ENCODE measurements at places on chromosomes 2 and 18. TPM values are rescaled to one million over a fixed set of nuclear protein-coding genes. Genes with fewer than 3 reads are reported as not detected.

The KLHL30 gene
- total RNA-seq: 0.11 TPM

The CYP26B1 gene
- 12.9 TPM for total RNA-seq

The SP5 gene
- not detected for total RNA-seq

The VAMP5 gene
- total RNA-seq: 0.15 TPM

The RGPD4 gene
- total RNA-seq: not detected

The MC4R gene
- total RNA-seq: not detected

The MC5R gene
- not detected for total RNA-seq

The DSG1 gene
- total RNA-seq: not detected

The SNED1 gene
- total RNA-seq: 0.43 TPM

The CAPN14 gene
- 0.05 TPM for total RNA-seq

The PASK gene
- 6.4 TPM for total RNA-seq

The LRP2 gene
- 0.06 TPM for total RNA-seq

The C1QL2 gene
- total RNA-seq: 0.14 TPM

The ASXL3 gene
- total RNA-seq: not detected

The DNAH6 gene
- total RNA-seq: 0.06 TPM

The RESP18 gene
- total RNA-seq: not detected

The REG1B gene
- total RNA-seq: not detected

The UCN gene
- total RNA-seq: 2.2 TPM

The POTEF gene
- not detected for total RNA-seq

The HOXD11 gene
- total RNA-seq: 8.2 TPM

The CNRIP1 gene
- 2.9 TPM for total RNA-seq

The DYNAP gene
- not detected for total RNA-seq

The ACMSD gene
- total RNA-seq: not detected

The IL36A gene
- not detected for total RNA-seq

The ELP2 gene
- total RNA-seq: 36.9 TPM

The PAX3 gene
- not detected for total RNA-seq

The SERPINB7 gene
- total RNA-seq: 2.9 TPM

The CDC42EP3 gene
- 21.2 TPM for total RNA-seq

The PREPL gene
- 19.3 TPM for total RNA-seq

The TSPYL6 gene
- not detected for total RNA-seq

The GNAL gene
- 7.8 TPM for total RNA-seq

The PROC gene
- total RNA-seq: 3.9 TPM

The GREB1L gene
- total RNA-seq: 2.2 TPM

The IL1RN gene
- total RNA-seq: 0.43 TPM

The KCNIP3 gene
- 0.89 TPM for total RNA-seq

The UGT1A5 gene
- not detected for total RNA-seq

The HDLBP gene
- 291 TPM for total RNA-seq

The RALB gene
- 76.8 TPM for total RNA-seq

The PSMA8 gene
- total RNA-seq: not detected

The POTEI gene
- total RNA-seq: not detected

The RIT2 gene
- not detected for total RNA-seq

The ZNF385B gene
- total RNA-seq: 0.20 TPM

The APCDD1 gene
- total RNA-seq: not detected

The NXPH2 gene
- total RNA-seq: not detected

The CABLES1 gene
- total RNA-seq: 12.9 TPM

The TNFRSF11A gene
- total RNA-seq: 6.3 TPM

The MAL gene
- total RNA-seq: not detected

The INHBB gene
- total RNA-seq: 14.2 TPM

The ZBTB14 gene
- total RNA-seq: 8.7 TPM

The EPAS1 gene
- total RNA-seq: 112 TPM

The FAM228A gene
- not detected for total RNA-seq

The SATB2 gene
- 3.9 TPM for total RNA-seq
